ENCODE measurements at places on chromosomes 5 and 9.

DNA sequence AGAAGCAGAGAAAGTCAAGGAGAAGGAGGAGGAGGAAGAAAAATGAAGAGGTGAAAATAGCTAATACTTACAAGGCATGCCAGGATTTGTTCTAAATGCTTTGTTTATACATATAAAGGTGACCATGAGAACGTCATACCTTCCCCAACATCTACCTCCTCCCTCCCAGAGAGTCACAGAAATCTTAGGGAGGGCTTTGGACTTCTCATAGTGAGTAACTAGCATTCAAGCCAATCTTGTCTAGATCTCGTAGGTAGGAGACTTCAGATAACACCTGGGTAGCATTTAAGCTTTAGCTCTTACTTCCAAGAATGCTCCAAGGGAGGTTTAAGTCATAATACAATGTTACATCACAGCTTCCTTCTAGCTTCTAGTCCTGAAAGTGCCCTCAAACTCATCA lies 36.5 kb upstream of the GPBP1 start:
- no peak overlapping the region for H3K4me3 ChIP-seq
- H3K27ac ChIP-seq: no peak overlapping the region
- H3K27me3 ChIP-seq: peaks cover 14% of the 10 kb centered on the region
- no peaks in the 10 kb centered on the region for H3K4me1 ChIP-seq

DNA sequence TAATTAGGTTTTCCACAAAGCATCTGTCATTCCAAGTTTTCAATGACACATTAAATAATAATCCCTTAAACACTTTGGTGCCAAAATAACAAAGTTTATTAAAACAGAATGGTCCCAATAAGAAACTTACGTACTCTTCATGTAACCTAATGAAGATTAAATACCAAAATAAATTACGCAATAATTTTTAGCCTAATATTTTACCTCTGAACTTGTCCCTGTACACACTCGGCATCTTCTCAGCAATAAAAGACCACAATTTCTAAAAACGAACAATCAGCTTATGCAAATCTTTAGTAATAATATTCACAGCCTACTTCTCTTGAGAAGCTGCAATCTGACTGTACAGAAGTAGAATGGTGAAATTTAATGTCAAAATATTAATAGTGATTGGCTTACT lies 163.6 kb downstream of the ZDHHC21 start:
- no peaks in the 10 kb centered on the region for H3K36me3 ChIP-seq
- peaks cover 2% of the 10 kb centered on the region for H3K4me1 ChIP-seq
- H3K27me3 ChIP-seq: peaks cover 12% of the 10 kb centered on the region
- H3K4me3 ChIP-seq: no peak overlapping the region
- H3K27ac ChIP-seq: no peak overlapping the region

DNA sequence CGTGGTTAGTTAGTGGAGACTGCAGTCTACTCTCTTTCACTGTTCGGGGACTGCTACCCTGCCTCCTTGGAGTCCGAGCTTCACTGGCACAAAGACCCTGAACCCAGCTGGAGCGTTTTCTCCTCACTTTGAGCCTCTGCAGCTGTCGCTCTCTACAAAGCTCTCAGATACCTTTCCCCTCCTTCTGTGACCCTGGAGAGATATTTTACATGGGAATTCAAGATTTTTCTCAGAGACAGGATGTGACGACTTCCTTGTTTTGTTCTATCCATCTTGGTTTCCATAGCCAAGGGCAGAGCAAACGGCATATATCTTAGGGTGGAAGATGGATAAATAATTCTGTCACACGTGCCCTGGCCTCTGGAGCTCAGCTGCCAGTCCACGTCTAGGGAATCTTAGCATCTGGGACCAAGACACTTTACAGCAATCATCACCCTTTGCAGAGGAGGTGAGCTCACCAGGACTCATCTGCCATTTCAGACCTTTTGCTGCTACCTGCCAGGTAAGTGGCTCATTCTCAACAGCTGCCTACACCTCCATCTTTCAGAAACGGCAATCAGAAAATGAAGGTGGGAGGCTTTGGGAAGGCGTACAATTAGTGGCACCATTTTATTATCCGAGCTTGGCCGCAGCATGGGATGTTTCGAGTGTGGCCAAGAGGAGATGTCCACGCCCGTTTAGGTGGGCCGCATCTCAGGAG lies at the start of gene BTNL9:
Gene BTNL9 (plus strand): TSS at position 336 of the 700 bp plus-strand sequence. CDS start 5,224 bp downstream, outside the sequence.
- H3K4me1 ChIP-seq: peaks cover 8% of the 10 kb centered on the region
- H3K27me3 ChIP-seq: peaks cover 4% of the 10 kb centered on the region
- H3K36me3 ChIP-seq: no peaks in the 10 kb centered on the region
- H3K4me3 ChIP-seq: no peak within 1 kb of the TSS

DNA sequence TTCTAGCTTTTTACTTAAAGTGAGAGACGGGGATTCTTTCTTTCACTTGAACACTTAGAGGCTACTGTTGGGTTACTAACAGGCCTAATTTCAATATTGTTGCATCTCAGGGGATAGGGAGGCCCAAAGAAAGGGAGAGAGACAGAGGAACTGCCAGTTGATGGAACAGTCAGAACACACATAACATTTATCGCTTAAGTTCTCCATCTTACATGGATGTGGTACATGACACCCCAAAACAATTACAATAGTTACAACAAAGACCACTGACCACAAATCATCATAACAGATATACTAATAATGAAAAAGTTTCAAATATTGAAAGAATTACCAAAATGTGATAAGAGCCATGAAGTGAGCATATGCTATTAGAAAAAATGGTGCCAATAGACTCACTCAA lies 4.3 kb upstream of the RIC1 start:
- peaks cover 67% of the 10 kb centered on the region for H3K4me1 ChIP-seq
- H3K4me3 ChIP-seq: peak overlapping the region; percentile 33
- H3K36me3 ChIP-seq: peaks cover 40% of the 10 kb centered on the region
- no peaks in the 10 kb centered on the region for H3K27me3 ChIP-seq
- DNase-seq: no peak
- peak overlapping the region; percentile 85 for H3K27ac ChIP-seq

DNA sequence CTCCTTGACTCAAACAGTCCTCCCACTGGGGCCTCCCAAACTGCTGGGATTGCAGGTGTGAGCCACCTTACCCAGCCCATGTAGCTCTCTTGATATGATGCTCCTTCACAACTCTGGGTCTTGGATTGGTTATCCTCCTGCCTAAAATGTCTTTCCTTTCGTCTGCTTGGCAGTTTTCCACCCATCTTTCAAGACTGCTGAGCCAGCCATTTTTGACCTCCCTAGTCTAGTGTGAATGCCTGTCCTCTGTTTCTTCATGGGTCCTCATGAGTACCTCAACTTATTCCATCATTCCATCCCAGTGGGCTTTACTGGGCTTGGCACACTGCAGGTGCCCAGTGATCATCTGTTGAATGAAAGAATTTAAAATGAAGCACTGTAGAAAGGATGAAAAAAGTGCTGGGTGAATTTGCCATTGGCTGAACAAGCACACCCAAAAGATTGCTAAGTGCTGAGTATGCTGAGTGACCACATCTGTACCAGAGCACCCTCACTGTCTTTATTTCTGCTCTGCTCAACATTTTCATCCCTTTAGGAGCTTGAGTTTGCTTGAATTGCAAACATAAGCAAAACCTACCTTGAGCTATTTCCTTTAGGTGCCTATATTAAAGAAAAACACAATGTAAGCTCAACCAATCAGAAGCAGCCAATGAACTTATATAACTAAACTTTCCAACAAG lies 84.8 kb upstream of the FAM169A start:
- no peaks in the 10 kb centered on the region for H3K36me3 ChIP-seq
- no peak overlapping the region for H3K27ac ChIP-seq
- H3K27me3 ChIP-seq: peaks cover 6% of the 10 kb centered on the region
- H3K4me3 ChIP-seq: no peak overlapping the region

DNA sequence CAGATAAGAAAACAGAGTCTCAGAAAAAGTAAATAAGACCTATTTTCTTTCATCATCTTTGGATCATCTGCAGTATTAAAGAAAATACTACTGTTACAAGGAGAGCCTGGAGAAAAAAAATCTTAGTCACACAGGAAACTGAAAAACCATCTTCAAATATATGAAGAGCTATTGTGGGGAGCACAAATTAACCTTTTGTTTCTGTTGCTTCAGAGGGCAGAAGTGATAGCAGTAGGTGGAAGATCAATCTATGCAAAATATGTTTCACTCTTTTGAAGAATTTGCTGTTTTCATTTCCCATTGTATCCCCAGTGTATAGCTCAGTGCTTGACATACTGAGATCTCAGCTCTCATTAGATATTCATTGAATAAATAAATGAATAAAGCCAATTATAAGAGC lies 13.1 kb upstream of the CEMIP2 start:
- DNase-seq: no peak
- H3K27me3 ChIP-seq: no peaks in the 10 kb centered on the region
- H3K4me1 ChIP-seq: peaks cover 41% of the 10 kb centered on the region
- no peak overlapping the region for H3K4me3 ChIP-seq

DNA sequence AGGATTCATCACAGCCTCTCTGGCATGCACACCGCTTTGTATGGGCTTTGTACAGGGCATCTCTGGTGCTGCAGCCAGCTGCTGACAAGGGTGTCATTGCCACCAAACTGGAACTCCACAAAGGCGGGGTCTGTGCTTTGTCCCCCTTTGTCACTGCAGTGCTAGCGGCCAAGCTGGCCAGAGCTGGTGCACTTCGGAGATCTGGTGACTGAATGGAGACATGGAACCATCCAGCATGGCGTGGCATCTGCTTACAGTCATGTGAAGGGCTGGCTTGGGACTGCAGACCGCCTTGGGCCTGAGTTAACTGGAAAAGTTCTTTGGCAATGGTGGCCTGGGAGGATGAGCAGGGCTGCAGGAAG lies 18.7 kb upstream of the COL5A1 start:
- DNase-seq: no peak
- H3K36me3 ChIP-seq: no peaks in the 10 kb centered on the region
- H3K4me1 ChIP-seq: no peaks in the 10 kb centered on the region
- H3K4me3 ChIP-seq: no peak overlapping the region
- H3K27me3 ChIP-seq: peaks cover 16% of the 10 kb centered on the region

DNA sequence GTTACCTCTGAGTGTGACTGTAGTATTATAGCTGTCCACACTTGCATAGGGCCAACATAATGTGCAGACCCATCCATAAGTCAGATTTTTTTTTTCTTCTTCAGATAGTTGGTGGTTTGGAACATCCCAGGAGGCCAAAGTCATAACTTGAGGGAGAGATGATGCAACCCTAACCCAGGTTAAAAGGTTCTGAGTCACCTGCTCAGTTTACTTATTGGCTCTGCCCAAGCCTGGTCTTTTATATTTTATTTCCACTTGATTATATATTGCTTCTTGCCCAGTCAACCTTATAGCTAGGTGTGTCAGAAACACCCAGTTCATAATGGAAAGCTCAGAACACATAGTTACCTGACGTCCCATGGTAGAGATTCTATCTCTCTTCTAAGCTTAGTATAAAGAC lies 113.1 kb upstream of the PCSK1 start:
- no peak overlapping the region for H3K4me3 ChIP-seq
- DNase-seq: no peak
- H3K36me3 ChIP-seq: no peaks in the 10 kb centered on the region
- no peaks in the 10 kb centered on the region for H3K4me1 ChIP-seq
- H3K27ac ChIP-seq: no peak overlapping the region
- H3K27me3 ChIP-seq: peaks cover 13% of the 10 kb centered on the region

- H3K4me1 ChIP-seq: peaks cover 63% of the 10 kb centered on the region
- peak overlapping the region; percentile 95 for H3K4me3 ChIP-seq
- peak overlapping the region; percentile 96 for H3K27ac ChIP-seq
- DNase-seq: no peak
These were observed 674 bp downstream of the C5orf15 start for GRCh38 chr5:133967698-133968203.

- no peaks in the 10 kb centered on the region for H3K27me3 ChIP-seq
- H3K4me3 ChIP-seq: peak overlapping the region; percentile 88
- H3K27ac ChIP-seq: peak overlapping the region; percentile 86
- H3K4me1 ChIP-seq: peaks cover 20% of the 10 kb centered on the region
- H3K36me3 ChIP-seq: peaks cover 4% of the 10 kb centered on the region
- no peak for DNase-seq
These were observed 612 bp upstream of the ATG10 start for GRCh38 chr5:81971111-81971711.

- peaks cover 8% of the 10 kb centered on the region for H3K4me1 ChIP-seq
- no peak for DNase-seq
- H3K27me3 ChIP-seq: no peaks in the 10 kb centered on the region
- no peak overlapping the region for H3K27ac ChIP-seq
- no peaks in the 10 kb centered on the region for H3K36me3 ChIP-seq
- no peak overlapping the region for H3K4me3 ChIP-seq
These were observed 1137.4 kb upstream of the CDH18 start for GRCh38 chr5:21125238-21125983.

GRCh38 chr5:172769616-172770373 lies 1.2 kb downstream of the DUSP1 start:
- H3K27ac ChIP-seq: peak overlapping the region; percentile 91
- no peak for DNase-seq
- no peaks in the 10 kb centered on the region for H3K27me3 ChIP-seq
- H3K4me1 ChIP-seq: peaks cover 82% of the 10 kb centered on the region
- H3K4me3 ChIP-seq: peak overlapping the region; percentile 86

GRCh38 chr9:32565967-32566366 lies 7.0 kb downstream of the NDUFB6 start:
- no peak overlapping the region for H3K27ac ChIP-seq
- no peaks in the 10 kb centered on the region for H3K27me3 ChIP-seq
- H3K4me3 ChIP-seq: no peak overlapping the region

GRCh38 chr9:106310782-106311181 lies 552.2 kb upstream of the ZNF462 start:
- no peak for DNase-seq
- H3K27me3 ChIP-seq: no peaks in the 10 kb centered on the region
- H3K27ac ChIP-seq: no peak overlapping the region

DNA sequence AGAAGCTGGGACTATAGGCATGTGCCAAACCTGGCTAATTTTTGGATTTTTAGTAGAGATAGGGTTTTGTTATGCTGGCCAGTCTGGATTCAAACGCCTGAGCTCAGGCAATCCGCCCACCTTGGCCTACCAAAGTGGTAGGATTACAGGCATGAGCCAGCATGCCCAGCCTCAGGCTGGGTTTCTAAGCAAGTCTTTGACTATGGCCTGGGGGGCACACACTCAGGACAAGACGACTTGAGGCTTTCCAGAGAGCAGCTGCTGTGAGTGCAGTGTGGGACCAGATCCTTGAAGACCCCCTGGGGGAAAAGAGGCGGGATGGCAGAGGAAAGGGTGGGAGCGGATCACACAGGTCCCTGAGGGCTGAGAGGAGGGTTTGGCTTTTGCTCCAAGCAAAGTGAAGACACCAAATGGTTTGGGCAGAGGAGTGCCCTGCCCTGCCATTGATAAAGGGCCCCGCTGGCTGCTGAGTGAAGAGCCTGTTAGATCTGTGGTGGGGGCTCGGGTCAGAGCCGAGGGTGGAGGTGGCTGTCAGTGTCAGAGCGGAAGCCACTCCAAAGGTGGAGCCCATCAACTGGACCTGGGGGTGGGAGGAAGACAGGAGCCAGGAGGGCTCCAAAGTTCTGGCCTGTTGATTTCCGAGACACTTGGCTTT lies 46.8 kb upstream of the FUBP3 start:
- peaks cover 33% of the 10 kb centered on the region for H3K27me3 ChIP-seq
- no peak overlapping the region for H3K27ac ChIP-seq
- H3K4me3 ChIP-seq: no peak overlapping the region
- no peaks in the 10 kb centered on the region for H3K36me3 ChIP-seq
- DNase-seq: no peak

- no peak overlapping the region for H3K4me3 ChIP-seq
- H3K27me3 ChIP-seq: no peaks in the 10 kb centered on the region
- no peak for DNase-seq
- peaks cover 15% of the 10 kb centered on the region for H3K36me3 ChIP-seq
These were observed 70.5 kb upstream of the LRRTM2 start for GRCh38 chr5:138945421-138946240.

GRCh38 chr5:91362935-91363334 lies 20.2 kb downstream of the ARRDC3 start:
- no peak overlapping the region for H3K27ac ChIP-seq
- H3K36me3 ChIP-seq: peaks cover 6% of the 10 kb centered on the region
- no peaks in the 10 kb centered on the region for H3K27me3 ChIP-seq

GRCh38 chr5:155689406-155689805 lies 637.6 kb upstream of the SGCD start:
- no peak overlapping the region for H3K27ac ChIP-seq
- no peak overlapping the region for H3K4me3 ChIP-seq
- DNase-seq: no peak
- H3K4me1 ChIP-seq: no peaks in the 10 kb centered on the region
- H3K27me3 ChIP-seq: peaks cover 2% of the 10 kb centered on the region
